ENCODE measurements at places on chromosomes 12 and 14. TPM values are rescaled to one million over a fixed set of nuclear protein-coding genes. Genes with fewer than 3 reads are reported as not detected.

Gene TDRD9
- polyA plus RNA-seq, result 1.1 TPM

Gene PLEKHG3
- polyA plus RNA-seq, result 0.63 TPM

Gene CATSPERB
- polyA plus RNA-seq, result 0.18 TPM

Gene RFC5
- polyA plus RNA-seq, result 20.0 TPM

Gene PTPRO
- 17.0 TPM for polyA plus RNA-seq

Gene SDR9C7
- polyA plus RNA-seq, result not detected

Gene GRIP1
- polyA plus RNA-seq, result 0.22 TPM

Gene POLE2
- 1.4 TPM for polyA plus RNA-seq

Gene LRRC10
- polyA plus RNA-seq, result not detected

Gene PLEK2
- polyA plus RNA-seq, result not detected

Gene GLT8D2
- not detected for polyA plus RNA-seq

Gene SLC25A47
- polyA plus RNA-seq, result not detected

Gene TMTC1
- polyA plus RNA-seq, result not detected

Gene TMCC3
- polyA plus RNA-seq, result 4.5 TPM

Gene GARIN6
- polyA plus RNA-seq, result not detected

Gene TMEM229B
- polyA plus RNA-seq, result 4.9 TPM

Gene KCNJ8
- polyA plus RNA-seq, result not detected

Gene PRH2
- 2.6 TPM for polyA plus RNA-seq

Gene ANGEL1
- polyA plus RNA-seq, result 13.1 TPM

Gene DTX1
- 49.5 TPM for polyA plus RNA-seq

Gene MANSC4
- 0.25 TPM for polyA plus RNA-seq

Gene RDH5
- polyA plus RNA-seq, result 34.0 TPM

Gene REM2
- 12.9 TPM for polyA plus RNA-seq

Gene SLC2A3
- polyA plus RNA-seq, result 284 TPM

Gene PRB2
- polyA plus RNA-seq, result not detected

Gene RBP5
- not detected for polyA plus RNA-seq

Gene MMP19
- not detected for polyA plus RNA-seq

Gene IFNG-AS1
- 5.5 TPM for polyA plus RNA-seq

Gene CMTM5
- polyA plus RNA-seq, result 0.18 TPM

Gene DNAI7
- polyA plus RNA-seq, result not detected

Gene EML1
- not detected for polyA plus RNA-seq

Gene ETFBKMT
- polyA plus RNA-seq, result 0.30 TPM

Gene B4GALNT1
- polyA plus RNA-seq, result 0.12 TPM

Gene GPRC5D
- 6.4 TPM for polyA plus RNA-seq

Gene TMPRSS12
- not detected for polyA plus RNA-seq

Gene PZP
- polyA plus RNA-seq, result not detected

Gene HOXC10
- not detected for polyA plus RNA-seq

Gene CLEC9A
- polyA plus RNA-seq, result not detected

Gene ENDOU
- 0.03 TPM for polyA plus RNA-seq

Gene IL31
- not detected for polyA plus RNA-seq

Gene NEK9
- polyA plus RNA-seq, result 35.1 TPM

Gene KRT5
- polyA plus RNA-seq, result not detected

Gene DDN
- polyA plus RNA-seq, result 0.75 TPM

Gene KLRC1
- polyA plus RNA-seq, result not detected

Gene CACNA2D4
- 6.0 TPM for polyA plus RNA-seq

Gene CCDC63
- polyA plus RNA-seq, result not detected

Gene ATF7IP
- polyA plus RNA-seq, result 28.1 TPM

Gene RFX4
- polyA plus RNA-seq, result not detected

Gene GPX2
- not detected for polyA plus RNA-seq

Gene SLC7A8
- 0.19 TPM for polyA plus RNA-seq

Gene FAM186B
- polyA plus RNA-seq, result 0.13 TPM

Gene MAP1LC3B2
- polyA plus RNA-seq, result 0.28 TPM

All from B cell (primary cell).